Renal pelvis (tissue), 12 donors: ENCODE measurements at places on chromosomes 11 and 22.

- DNase-seq: peak; percentile 17
These were observed 97.0 kb upstream of the DRD2 start for GRCh38 chr11:113572136-113572735.

GRCh38 chr11:119694334-119694733, 34.7 kb downstream of the NECTIN1 start:
- DNase-seq: no peak

DNA sequence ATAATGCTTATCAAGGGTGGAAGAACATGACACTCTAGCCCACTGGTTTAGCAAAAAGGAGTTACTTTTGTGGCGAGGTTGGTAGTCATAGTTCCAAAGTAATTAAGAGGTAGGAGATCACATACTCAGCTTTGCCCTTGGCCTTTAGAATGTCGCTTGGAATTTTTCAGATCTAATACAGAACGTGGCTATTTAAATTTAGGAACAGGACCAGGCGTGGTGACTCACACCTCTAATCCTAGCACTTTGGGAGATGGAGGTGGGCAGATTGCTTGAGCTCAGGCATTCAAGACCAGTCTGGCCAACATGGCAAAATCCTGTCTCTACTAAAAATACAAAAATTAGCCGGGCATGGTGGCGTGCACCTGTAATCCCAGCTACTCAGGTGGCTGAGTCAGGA, 26.1 kb upstream of the ZNRF3 start:
- no peak for DNase-seq

DNA sequence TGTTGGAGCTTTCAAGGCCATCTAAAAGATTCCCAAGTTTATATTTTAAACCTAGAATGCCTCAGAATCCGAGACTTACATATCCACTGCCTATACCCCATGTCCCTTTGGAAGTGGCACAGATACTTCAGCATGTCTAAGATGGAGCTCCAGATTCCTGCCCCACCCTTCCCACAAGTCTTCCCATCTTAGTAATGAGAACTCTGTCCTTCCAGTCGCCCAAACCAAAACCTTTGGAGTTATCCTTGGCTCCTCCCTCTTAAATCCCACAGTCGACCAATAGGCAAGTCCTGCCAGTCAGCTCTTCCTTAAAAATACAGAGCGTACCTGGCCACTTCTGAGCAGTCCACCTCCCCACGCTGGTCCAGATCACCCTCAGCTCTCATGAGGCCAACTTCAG, 4.3 kb downstream of the POLD4 start:
- no peak for DNase-seq

GRCh38 chr22:31005535-31005934, 36.5 kb downstream of the TUG1 start:
- no peak for DNase-seq

DNA sequence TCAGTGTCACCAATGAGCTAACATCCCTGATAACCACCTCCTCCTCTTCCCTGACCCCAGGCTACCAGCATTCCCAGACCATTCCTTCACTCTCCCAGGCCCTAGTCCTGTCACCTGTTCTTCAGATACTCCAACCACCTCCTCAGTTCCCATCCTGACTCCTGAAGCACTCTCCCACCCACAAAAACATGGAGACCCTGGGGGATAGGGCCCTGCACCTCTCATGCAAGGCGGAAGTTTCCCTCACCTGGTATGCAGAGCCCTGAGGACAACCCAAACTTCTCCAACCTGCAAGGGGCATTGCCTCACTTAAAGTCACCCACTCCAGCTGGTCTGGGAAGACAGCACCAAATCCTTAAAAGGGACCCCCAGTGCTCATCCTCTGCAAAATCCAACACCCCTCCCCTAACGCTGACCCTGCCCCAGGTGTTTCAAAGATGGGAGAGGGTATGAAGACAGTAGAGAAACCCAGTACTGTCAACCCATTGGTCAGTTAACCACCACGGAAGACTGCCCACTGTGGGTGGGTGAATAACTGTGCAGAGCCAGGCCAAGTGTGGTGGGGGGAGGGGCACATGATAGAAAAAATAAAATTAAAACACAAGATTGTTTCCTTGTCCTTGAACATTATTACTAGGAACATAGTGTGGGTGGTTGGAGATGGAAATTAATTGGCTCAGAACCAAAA, 1.4 kb downstream of the TNKS1BP1 start:
- no peak for DNase-seq
